ENCODE measurements at places on chromosomes 11 and 22.

DNA sequence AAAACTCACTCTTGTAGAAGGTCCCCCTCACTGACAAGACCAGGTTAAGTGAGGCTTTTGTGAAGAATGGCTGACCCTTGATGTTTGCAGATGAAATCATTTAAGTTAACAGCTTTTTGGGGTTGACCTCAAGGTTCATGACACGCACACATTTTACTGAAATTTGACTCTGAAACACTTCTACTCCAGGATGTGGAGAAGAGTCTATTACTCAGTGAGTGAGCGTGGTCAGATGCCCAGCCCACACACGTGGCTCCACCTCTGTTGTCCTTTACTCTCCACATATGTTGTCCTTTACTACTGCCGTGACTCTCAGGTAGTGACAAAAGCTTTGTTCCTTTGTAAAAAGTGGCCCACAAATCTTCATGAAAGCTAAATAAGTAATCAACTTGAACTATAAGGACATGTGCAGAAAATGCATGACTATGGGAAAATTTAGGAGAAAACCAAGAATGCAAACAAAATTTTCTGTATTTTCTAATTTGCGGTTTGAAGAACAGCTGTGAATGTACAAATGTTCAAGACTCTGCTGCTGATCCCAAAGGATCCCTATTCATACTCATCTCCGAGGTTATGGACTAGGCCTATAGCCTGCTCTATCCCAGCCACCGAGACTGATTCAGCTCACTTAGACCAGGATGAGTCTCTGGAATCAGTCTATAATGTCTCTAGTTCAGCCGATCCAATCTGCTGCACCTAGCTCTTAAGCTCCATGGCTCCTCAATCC, 22.4 kb downstream of the XRRA1 start:
- no peak for DNase-seq

GRCh38 chr11:27108809-27109208, 68.2 kb downstream of the BBOX1 start:
- DNase-seq, result no peak

- DNase-seq, result no peak
Observed at GRCh38 chr22:17787241-17787640, 13.0 kb upstream of the BID start.

GRCh38 chr11:27011560-27012233, 17.8 kb downstream of the FIBIN start:
- no peak for DNase-seq

DNA sequence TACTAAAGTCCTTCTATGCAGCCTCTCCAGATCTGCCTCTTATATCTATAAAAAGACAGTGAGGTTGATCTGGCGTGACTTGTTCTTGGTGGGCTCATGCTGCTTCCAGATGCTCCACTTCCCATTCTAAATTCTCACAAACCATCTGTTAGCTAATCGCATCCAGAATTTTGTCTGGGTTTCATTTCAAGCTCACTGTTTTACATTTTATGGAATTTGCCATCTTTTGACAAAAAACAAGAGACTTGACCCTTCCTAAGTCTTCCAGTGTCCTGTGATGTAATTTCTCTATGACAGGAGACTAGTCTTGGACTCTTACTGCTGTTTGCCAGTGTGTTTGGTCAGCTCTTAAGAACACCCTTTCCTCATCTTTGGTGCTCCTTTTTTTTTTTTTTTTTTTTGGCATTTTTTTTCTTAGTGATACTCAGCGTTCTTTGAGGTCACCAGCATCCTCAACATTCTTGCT, 23.0 kb downstream of the CRKL start:
- DNase-seq, result no peak

- no peak for DNase-seq
Observed at GRCh38 chr22:43554694-43555365, 143.0 kb downstream of the MPPED1 start.

DNA sequence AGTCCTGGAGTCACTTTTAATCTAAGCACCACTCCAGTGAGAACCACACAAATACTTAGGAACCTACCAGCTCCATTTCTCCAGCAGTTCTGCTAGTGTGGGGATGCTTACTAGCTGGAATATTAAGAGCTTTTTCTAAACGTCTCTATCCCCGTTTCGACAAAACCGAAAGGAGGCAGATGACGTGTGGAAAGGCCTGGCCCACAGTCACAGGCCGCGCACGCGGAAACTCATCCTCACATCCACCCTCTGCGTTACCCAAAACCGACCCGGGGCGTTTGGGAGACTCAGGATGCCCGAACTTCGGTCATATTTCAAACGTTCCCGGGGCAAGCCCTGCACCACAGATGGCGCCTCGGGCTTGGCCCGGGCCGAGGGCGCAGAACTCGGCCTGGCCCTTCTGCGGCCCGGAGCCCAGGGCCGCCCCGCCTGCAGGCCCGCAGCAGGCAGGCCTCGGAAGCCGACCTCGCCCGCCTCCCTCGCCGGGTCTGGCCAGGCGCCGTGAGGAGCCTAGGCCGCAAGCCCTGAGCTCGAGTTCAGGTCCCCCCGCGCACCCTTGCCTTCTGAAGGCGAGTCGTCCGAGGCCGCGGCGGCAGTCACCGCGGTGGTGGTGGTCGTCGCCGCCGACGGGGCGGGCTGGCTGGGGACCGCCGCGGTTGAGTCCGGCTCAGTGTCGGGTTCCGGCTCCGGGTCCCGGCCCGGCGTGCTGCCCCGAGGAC, 473 bp downstream of the FNBP4 start:
- peak; percentile 73 for DNase-seq

- DNase-seq, result no peak
Observed at GRCh38 chr11:68891351-68891948, 12.2 kb downstream of the MRPL21 start.

DNA sequence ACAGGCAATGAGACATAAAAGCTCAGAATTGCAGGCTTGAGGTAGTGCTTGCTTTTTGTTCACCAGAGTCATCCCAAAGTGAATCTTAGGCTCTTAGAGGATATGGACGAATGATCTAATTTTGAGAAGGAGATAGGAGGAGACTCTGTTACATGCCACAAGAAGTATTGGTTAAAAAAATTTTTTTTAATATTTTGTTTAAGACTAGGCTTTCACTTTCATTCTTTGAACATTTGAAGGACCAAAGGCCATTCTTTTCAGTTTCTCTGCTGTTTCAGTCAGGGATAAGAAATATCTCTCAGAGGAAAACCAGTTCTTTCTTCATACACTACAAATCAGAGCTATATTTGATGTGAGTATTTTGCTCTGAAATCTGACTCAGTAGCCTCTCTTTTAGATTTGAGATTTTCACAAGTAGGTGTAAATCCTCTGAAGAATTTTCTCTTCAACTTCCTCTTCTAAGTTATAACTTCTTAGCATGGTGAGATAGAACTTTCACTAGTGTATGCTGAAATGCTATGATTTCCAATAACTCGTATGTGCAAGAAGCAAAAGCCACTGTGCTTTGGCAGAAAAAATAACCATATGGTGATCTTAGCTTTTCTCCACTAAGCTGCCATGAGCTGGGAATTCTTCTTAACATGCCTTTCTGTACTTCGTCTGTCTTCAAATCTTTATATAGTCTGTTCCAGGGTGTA, 24.1 kb upstream of the FAM181B start:
- no peak for DNase-seq

DNA sequence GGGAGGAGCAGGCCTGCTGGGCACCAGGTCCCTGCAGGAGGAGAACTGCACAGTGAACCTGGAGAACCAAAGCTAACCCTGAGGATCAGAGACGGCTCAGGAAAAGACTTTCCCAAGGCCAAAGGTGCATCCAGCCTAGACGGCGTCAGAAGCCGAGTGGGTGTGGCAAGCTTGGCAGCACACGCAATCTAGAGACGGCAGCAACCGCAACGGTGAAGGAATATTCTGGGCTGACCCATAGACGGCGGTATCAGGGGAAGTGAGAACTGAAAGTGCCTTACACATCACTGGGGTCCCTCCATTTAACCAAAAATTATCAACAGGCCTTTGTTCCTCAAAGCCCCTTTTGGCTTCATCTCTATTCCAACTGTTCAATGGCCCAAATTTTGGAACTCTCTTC, 26.2 kb downstream of the SPATA19 start:
- DNase-seq, result no peak

Measured in left lung (tissue), 14 donors.